Activated CD4-positive, alpha-beta T cell treated with anti-CD3 and anti-CD28 coated beads, Interleukin-2, amount 50 U/mL, for 16 hours (primary cell): ENCODE measurements at places on chromosomes 3 and 15.

GRCh38 chr15:56176996-56177395, 66.7 kb downstream of the RFX7 start:
- DNase-seq, result no peak

DNA sequence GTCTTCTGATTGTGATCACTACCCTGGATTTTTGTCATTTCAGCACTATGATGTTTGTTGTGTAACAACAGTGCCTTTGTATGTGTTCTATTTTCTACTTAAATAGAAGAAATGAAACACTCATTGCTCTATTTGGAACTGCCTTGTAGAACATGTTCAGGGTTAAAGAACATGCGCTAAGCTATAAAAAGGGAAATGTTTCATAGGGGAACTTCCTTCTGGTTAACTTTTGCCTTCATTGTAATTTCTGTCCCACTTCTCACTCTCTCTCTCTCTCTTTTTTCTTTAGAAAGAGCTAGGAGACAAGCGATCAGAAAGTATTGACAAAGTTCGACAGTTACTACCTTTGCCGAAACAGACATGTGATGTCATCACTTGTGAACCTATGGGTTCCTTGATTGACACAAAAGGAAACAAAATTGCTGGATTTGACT, at the start of gene P2RY12:
TSS of gene P2RY12 (minus strand) at position 13 of the 434 bp plus-strand sequence. CDS start 45,908 bp downstream, outside the sequence.
- DNase-seq, result no peak

DNA sequence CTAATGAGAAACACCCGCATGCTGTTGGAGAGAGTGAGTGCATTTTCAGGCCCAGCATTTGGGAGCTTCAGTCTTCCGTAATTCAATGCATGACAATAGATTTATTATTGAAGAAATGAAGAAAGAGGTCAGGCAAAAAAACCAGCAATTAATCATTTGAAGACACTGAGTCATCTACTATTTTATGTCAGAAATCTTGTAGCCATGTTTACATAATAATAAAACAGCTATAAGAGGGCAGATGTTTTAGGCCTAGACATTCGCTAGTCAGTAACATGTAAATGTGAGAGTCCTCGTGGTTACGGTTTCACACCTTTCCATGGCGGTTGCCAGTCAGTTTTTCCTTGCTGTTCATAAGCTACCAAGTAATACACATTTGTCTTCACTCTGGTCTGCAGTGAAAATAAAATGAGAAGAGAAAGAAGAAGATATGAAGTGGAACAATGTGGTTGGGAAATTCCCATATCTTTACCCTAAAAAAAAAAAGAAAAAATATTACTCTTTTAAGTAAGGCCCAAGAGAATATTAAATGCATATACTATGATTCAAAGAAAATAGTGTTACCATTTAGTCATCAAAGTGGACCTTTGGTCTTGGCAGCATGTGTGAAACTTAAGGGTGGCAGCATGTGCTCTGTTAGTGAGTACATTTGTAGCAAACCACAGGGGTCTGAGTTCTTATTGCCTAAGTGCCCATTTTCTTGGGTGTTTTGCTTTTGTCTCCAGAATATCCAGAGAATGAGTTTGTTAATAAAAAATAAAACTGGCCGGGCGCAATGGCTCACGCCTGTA, 140.5 kb upstream of the TBL1XR1 start:
- peak; percentile 93 for DNase-seq

DNA sequence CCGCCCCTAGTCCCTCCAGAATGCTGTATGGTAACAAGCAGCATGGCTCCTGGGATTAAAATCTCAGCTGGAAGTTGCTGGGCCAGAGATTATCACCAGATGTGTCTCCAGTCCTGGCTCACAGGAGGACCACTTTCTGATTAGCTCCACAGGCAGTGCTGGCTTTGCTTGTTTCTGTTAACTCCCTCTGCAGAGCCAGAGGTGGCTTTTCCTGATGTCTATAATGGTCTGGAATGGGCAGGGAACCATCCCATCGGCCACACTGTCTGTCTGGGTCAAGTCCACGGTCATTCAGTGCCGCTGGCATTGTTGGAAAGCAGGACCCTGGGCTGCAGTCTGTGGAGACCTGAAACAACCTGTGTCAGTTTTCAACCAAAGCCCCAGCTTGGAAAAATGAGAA, 119.6 kb upstream of the CTDSPL start:
- no peak for DNase-seq

GRCh38 chr3:187777331-187777941, 32.2 kb upstream of the BCL6 start:
- DNase-seq, result peak; percentile 90
